ENCODE measurements at places on chromosomes 6 and 20.

DNA sequence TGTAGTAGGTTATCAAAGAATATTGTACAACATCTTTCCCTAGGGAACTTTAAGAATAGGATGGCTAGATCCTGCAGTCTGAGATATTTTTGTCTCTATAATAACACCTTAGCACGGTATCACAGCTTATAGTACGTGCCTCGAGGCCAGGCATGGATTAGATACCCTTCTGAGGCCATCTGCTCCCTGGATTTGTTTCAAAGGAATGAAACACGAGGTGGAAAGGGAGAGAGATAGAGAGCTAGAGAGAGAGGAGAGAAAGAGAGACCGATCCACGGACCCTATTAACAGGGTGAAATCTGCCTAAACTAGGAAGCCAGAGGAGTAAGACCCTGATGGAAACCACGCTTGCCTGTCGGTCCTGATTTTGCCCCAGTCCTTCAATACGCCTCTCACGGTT, 92.5 kb downstream of the CD83 start:
- DNase-seq, result peak; percentile 42

- no peak for DNase-seq
These were observed 73.2 kb downstream of the QRSL1 start for GRCh38 chr6:106702451-106703110.

GRCh38 chr20:51480507-51481270, 61.8 kb downstream of the NFATC2 start:
- DNase-seq, result no peak

DNA sequence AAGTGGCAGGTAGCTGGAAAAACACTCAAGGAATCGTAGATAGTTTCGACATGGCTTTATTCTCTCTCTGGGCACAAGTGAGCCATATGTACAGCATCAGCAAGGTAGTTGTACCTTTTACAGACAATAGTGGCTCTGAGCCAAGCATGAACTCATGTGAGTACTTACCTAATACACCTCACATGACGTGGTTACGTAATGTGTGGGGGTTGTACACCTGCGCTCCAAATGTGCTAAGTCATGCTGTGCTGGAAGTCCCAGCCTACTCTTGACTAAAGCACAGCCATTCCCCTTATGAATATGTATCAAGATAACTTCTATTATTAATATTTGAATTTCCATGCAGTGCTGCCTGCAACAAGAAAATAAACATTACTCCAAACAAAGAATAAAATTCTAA, 78.8 kb upstream of the HMGN3 start:
- no peak for DNase-seq

- no peak for DNase-seq
These were observed 181.4 kb downstream of the TBX18 start for GRCh38 chr6:84582997-84583396.

DNA sequence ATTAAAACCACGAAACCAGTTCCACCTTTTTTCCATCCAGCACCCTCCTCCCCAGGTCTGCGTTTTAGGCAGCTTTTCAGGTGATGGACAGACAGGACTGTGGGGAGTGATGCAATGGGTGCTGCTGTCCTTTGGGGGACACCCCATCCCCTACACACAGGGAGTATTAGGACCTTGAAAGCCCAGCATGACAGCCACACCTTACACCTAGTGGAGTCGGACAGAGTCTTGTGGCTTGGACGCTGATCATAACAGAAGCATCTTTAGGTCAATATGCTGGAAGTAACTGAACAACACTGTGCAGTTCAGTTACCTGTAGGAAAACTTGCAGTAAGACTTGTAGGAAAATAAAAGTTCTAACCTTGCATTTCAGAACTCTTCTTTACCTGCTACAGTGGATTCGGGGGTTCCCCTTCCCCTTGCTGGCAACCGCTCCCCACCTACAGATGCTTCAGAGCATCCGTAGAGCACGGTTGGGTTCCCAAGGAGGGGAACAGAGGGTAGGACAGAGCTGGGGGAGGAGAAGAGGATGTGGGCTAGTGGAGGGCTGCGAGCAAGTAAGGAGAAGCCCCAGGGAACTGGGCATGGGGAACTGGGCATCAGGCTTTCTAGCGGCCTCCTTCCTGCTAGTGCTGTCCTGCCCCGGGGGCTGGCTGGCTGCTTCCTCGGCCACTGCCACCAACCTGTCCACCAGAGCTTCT, 31.7 kb downstream of the PLEKHG1 start:
- DNase-seq, result no peak

- no peak for DNase-seq
These were observed 67.7 kb downstream of the ANKRD6 start for GRCh38 chr6:89500611-89501010.

- no peak for DNase-seq
These were observed 175.5 kb downstream of the EYA2 start for GRCh38 chr20:47070176-47070575.

DNA sequence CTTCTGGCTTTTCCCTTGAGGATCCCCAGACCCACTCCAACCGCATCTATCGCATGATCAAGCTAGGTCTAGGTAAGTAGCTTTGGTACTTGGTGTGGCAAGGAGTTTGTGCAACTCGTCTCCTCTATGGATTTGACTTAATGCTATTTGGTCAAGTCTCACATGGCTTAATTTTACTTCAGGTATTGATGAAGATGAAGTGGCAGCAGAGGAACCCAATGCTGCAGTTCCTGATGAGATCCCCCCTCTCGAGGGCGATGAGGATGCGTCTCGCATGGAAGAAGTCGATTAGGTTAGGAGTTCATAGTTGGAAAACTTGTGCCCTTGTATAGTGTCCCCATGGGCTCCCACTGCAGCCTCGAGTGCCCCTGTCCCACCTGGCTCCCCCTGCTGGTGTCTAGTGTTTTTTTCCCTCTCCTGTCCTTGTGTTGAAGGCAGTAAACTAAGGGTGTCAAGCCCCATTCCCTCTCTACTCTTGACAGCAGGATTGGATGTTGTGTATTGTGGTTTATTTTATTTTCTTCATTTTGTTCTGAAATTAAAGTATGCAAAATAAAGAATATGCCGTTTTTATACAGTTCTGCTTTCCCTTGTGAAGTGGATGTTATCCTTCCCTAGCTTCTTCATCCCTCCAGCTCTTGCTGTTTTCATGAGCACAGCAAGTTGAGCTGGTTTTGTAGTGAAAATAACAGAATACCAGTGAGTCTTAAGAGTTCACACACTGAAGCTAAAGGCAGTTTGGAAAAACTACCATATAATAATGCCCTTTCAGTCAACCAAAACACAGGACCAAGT, 3.8 kb downstream of the SLC35B2 start:
- DNase-seq, result peak; percentile 56

DNA sequence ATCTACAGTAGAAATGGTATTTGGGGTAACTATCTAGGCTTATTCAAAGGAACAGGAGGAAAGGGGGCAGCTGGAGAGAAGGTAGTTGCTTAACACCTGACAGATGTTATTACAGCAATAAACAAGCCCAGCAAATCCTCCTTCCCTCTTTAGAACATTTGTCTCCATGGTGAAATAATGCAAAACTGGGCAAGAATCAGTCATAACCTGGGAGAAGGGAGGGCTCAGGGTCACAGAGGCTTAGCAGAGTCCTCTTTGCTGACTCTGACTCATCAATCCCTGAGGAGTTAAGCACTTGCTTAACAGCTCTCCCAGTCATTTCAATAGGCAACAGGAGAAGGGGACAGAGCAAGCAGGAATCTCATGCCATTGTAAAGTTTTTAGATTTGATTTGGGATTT, 230.3 kb downstream of the IBTK start:
- DNase-seq, result peak; percentile 67

DNA sequence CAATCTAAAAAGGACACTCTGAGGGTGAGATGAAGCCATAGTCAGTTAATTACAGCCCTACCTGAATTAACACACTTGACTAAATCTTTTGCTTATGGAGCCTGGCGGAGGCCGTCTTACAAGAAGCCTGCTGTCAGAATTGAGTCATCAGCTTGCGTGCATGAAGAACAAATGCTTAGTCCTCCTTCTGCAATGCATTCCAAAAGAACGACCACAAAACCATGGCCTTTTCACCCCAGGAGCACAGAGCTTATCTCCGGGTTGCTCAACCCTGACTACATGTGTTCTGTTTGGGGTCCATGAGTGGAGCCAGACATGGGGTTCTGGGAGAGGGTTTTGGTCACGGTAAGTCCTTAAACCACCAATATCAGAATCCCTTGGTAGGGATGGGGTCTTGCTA, 318.1 kb downstream of the CLIC5 start:
- no peak for DNase-seq

DNA sequence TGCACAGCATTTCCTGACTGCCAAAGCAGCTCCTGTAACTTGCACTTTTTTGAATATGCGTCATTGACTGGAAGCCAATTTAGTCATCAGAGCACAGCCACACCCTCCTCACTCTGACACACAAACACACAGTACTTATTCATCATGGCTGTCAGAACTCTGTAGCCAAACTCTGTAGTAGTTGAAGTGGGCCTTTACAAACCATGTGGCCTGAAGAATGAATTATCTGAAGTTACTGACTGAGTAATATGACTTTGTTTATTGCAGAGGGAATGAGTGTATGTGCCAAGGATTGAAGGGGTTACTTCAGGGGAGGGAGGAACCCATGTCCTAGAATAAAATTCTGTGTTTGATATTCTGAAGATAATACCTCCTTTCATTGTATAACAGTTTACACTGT, 102.7 kb downstream of the FIG4 start:
- DNase-seq, result no peak

GRCh38 chr6:138765896-138766655, 7.5 kb upstream of the CCDC28A start:
- peak; percentile 47 for DNase-seq

DNA sequence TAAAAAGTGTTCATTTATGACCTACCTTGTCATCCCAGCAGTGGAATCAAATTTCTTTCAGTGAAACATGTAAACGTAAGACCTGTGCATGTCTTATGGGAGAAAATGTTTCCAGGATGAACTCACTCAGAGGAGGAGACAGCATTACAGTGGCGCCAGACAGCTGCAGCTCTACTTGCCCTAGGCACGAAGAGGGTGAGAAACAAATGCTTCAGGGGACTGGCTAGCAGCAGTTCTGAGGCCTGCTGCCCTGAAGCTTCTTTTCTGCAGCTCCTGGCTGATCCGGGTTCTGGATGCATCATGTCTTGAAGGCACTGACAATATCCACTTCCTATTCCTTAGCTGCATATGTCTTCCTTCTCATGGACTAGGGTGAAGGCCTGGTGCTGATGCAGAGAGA, 120.2 kb downstream of the QRSL1 start:
- no peak for DNase-seq

DNA sequence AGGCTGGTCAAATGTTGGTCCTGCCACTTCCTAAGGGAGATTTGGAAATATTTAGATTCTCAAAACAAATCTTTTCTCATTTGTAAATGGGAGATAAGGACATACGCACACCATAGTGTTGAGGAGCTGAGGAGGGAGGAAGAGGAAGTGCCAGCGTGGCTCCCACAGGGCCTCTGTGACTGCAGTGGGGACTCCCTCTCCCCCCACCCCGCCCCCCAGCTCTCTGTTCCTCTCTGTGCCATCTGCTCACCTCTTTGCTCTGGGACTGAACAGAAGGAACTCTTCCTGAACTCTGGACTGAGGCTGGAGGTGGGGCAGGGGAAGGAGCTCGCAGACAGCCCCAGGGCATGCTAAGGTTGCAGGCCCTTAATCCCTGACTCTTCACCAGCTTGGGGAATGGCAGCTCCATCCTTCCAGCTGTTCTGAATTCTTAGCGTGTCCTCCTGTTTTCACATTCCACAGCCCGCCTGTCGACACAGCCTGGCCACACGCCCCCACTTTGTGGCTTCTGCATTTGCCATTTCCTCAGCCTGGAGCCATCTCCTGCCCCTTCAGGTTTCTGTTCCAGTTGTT, 11.4 kb downstream of the DDX27 start:
- peak; percentile 88 for DNase-seq

DNA sequence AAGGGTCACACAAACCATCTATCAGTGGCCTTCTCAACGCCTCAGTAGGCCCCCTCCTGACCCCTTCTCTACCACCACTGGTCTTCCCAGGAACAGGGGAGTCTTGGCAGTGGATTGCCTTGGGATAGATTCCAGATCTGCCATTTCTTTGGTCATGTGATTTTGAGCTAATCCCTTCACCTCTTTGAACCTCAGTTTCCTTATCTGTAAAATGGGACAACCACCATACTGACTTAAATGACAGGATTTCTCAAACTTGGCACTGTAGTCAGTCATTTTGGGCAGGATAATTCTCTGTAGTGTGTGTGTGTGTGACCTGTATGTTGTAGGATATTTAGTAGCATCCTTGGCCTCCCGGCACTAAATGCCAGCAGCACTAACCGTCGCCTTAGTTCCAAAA, 89.1 kb downstream of the CDH22 start:
- DNase-seq, result no peak

- no peak for DNase-seq
These were observed 160.6 kb downstream of the HIVEP2 start for GRCh38 chr6:142784344-142784743.

- no peak for DNase-seq
These were observed 218.1 kb upstream of the GJE1 start for GRCh38 chr6:141914646-141915045.

- no peak for DNase-seq
These were observed 7.4 kb upstream of the C20orf144 start for GRCh38 chr20:33654680-33655161.

GRCh38 chr6:149493761-149494320, 9.0 kb upstream of the ZC3H12D start:
- DNase-seq, result no peak

DNA sequence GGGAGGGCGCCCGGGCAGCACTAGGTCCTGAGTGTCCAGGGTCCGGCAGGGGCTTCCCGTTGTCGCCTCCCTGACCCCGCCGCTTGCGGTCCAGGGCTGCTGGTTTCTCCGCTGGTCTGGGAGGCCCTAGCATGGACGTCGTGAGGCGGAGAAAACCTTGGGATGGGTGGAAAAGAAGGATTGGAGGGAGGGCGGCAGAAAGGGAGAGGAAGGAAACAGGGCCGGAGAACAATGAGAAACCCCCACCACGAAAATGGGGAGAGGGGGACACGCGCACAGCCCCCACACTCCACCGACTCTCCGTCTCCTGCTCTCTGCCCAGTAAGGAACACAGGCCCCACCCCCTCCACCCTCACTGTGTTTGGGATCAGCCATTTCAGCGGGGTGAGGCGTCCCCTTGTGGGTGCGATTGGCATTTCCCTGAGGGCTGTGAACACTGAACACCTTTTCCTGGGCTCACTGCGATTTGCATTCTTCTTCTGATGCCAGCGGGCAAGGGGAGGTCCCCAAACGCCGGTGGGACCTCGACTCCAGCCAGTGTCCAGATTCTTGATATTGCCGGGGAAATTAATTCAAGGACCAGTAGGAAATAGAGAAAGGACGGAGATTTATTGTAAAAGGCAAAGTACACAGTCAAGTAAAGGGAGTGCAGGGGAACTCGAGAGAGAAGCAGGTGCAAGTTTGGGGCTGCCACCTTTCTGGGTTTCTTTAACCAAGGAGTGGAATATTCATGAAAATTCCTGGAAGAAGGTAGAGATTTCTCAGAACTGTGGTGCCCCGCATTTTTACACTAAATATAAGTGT, 3.3 kb upstream of the RAET1G start:
- peak; percentile 47 for DNase-seq

- no peak for DNase-seq
These were observed 76.9 kb downstream of the FAM50B start for GRCh38 chr6:3926150-3926482.

GRCh38 chr6:108806171-108806570, 42.1 kb upstream of the ARMC2 start:
- DNase-seq, result no peak
